ENCODE measurements at places on chromosomes 16 and 17. TPM values are rescaled to one million over a fixed set of nuclear protein-coding genes. Genes with fewer than 3 reads are reported as not detected.

DNA sequence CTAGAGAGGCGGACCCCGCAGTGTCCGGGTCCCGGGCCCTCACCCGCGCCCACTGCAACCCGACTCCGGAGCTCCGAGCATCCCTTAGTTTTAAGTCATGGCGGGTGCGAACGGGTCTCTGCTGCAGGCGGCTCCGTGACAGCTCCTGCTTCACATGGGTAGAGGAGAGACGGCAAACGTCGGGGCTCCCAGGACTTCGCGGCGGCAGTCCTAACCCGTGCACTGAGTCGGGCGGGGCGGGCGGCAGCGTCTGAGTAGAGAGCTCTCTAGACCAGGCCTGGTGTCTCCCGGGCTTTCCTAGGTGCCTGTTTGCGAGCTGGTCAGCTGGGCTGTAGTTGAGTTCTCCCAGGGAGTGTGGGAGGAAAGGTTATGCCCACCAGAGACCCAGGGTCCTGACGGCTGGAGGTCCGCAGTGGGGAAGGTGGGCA, 345 bp downstream of the TSC2 start:
- DNase-seq: no peak

DNA sequence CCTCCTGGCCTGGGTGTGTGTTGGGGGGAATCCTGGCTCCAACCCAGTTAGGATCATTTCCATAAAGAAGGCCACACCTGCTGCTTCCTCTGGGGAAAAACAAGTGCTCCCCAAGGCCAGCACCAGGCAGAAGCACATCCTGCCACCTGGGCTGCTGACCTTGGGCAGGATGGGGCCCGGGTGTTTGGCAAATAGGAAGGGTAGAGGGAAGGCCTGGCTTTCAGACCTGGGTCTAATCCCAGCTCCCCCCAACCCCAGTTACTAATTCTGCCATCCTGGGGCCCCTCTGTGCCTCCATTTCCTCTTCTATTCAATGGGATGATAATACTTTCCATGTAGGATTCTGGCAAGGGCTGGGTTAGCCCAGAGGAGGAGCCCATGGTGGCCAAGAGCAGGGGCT, 3.0 kb upstream of the NLRC5 start:
- DNase-seq: no peak

DNA sequence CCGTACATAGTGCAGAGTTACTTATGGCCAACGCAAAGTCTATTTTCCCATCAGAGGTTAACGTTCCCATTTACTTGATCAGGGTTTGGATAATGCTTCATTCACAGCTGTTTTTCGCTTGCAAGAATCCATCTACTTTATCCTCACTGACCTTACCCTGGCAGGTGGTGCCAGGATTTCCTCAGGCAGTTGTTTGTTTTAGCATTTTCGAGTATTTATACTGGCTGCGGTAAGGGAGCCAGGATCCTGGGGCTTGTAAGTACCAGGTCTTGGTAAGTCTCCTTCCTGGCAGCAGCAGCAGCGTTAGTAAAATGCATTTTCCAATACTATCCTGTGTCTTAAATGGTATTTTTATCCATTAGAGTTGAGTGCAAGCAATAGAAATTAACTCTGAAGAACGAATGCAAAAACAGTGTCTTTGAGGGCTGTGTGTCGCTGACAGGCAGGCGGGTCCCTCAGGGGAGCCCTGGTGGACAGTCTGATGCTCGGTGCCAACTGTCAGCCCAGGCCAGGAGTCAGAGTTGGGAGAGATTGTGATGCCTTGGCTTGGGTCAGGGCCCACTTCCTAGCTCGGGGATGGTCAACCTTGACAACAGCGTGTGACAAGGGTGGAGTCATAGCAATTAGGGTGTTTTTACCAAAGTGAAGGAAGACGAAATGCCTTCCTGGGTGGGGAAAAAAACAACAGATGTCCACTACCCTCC, 92.4 kb upstream of the HSBP1 start:
- DNase-seq: no peak

- no peak for DNase-seq
Observed at GRCh38 chr17:41718287-41718645, 6.1 kb downstream of the GAST start.

DNA sequence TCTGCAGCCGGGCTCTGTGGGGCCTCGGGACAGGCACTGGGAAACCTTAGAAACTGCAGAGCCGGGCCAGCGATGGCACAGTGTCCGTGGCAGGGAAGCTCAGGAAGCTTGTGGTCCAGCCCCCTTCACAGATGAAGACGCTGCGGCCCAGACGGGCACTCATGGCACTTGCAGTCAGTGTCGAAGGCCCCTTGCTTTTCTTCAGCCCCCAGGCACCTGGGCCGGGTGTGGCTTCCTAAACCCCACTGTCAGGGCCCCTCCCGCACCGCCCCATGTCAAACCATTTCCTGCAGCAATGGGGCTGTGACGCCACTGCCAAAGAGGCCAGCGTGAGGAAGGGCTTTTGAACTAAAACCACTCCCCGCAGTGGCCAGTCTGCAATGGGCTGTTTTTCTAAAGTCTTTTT, 164.0 kb downstream of the LAT start:
- no peak for DNase-seq

GRCh38 chr16:73306901-73307413, 259.0 kb upstream of the ZFHX3 start:
- no peak for DNase-seq

DNA sequence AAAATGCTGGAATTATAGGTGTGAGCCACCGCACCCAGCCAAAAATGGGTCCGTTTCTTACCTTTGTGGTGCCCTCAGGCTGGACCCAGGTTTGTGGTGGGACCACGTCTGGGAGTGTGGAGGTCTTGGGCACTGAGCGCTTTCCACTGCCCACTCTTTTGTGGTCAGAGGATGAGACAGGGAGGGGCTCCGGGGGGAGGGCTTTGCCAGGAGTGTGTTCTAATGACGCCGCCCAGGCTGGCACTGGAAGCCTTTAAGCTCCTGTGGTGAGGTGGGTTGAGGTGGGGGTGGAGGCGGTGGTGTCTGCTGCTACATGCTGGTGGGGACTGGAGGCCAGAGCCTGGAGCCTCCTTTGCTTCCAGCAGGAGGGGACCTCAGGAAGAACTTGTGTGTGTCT, 12.8 kb upstream of the ADCY7 start:
- DNase-seq: no peak

DNA sequence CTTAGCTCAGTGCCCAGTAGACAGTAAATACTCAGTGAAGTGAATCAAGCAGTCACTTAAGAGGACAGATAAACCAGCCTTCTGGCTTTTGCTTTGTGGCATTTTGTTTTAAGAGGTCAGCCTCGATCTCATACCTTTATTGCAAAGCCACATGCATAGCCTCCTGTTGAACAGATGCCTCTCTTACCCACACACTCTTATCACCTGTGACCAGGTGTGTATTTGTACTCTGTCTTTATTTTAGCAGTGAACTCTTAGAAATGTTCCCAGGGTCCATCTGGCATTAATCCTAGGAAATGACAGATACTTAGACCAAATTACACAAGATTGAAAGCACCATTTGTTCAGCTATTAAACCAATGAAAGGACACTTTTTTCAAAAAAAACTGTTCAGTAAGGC, 1426.5 kb downstream of the CDH11 start:
- no peak for DNase-seq

DNA sequence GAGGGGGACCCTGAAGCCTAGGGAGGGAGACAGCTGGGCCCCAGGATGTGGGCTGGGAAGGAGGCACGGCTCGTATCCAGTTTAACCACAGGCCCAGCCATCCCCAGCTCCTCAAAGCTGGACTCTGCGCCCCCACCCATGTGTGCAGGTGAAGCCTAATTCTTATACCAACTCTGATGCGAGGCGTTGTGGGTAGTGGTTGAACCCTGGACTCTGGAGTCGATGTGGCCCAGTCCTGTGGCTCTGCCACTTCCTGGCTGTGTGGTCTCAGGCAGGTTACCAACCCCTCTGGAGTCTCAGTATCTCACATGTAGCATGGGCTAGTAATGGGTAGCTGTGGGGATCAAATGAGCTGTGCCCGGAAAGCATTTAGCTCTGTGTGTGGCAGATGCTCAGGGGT, 60.4 kb upstream of the TOB1 start:
- no peak for DNase-seq

DNA sequence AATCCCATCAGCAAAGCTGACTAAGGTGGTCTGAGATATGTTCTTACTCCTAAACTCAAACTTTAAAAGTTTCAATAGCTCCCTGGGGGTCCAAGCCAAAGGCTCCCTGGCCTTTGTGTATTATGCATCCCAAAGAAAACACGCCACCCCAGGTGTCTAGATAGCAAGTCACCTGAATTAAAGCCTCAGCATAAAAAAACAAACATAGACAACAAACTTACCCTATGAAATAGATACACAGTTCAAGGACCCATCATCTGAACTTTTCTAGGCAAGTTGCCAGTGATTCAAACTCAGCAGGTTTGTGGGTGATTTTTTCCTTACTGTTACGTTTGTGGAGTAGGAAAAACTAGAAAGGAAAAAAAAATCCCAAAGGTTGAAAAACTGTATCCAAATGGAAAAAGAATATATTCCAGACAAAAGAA, 12.5 kb downstream of the CMTM3 start:
- DNase-seq: no peak

GRCh38 chr17:41772218-41772585, 14.3 kb downstream of the JUP start:
- DNase-seq: no peak

DNA sequence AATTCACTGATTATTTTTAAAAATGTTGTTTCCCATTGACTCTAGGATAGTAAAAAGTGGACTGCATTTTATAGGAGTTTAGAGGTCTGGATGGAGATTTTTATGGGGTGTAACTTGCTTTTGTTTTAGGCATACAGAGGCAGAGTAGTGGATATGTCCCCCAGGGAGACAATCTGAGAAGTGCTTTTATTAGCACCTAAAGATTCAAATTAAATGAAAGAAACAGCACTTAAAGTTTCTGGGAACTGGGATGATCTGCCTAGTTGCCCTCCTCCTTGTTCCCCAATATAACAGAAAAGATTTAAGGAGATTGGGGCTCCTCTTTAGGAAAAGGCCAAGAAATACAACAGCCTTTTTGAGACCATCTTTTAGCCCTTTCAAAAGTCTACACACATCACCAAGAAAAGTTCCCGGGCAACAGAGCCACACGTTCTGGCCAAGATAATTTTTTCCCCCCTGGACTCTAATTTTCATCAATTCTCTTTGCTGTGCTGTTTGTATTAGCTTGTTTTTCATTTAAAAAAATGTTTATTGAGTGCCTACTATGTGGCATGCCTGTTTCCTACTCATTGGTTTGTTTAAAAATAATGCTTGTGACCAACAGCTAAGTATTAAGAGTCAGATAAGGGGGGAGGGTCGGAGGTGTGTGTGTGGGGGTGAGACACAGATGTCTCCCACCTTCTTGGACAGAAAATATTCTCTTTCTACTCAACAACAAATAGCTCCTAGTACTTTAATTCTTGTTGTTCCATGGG, 2.5 kb upstream of the IGF2BP1 start:
- DNase-seq: no peak

DNA sequence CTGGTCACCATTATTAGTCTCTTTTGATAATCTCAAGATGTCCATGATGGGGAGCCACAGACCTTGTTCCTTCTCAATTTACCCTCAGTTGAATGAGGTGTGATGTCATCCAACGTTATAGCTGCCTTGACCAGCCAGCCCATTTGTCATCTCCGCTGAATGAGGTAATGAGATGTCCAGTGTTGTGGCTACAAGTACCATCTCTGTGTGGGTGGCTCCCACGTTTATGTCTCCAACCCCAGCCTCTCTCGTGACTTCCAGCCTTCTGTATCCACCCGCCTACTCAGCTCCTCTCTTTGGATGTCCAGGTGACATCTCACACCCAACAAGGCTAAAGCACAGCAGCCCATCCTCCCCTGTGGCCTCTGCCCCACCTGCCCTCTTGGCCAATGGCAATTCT, 18.2 kb downstream of the DNAH17 start:
- no peak for DNase-seq

- DNase-seq: no peak
Observed at GRCh38 chr17:1251866-1252608, 18.2 kb upstream of the BHLHA9 start.

GRCh38 chr17:13513039-13513405, 88.7 kb downstream of the HS3ST3A1 start:
- no peak for DNase-seq

DNA sequence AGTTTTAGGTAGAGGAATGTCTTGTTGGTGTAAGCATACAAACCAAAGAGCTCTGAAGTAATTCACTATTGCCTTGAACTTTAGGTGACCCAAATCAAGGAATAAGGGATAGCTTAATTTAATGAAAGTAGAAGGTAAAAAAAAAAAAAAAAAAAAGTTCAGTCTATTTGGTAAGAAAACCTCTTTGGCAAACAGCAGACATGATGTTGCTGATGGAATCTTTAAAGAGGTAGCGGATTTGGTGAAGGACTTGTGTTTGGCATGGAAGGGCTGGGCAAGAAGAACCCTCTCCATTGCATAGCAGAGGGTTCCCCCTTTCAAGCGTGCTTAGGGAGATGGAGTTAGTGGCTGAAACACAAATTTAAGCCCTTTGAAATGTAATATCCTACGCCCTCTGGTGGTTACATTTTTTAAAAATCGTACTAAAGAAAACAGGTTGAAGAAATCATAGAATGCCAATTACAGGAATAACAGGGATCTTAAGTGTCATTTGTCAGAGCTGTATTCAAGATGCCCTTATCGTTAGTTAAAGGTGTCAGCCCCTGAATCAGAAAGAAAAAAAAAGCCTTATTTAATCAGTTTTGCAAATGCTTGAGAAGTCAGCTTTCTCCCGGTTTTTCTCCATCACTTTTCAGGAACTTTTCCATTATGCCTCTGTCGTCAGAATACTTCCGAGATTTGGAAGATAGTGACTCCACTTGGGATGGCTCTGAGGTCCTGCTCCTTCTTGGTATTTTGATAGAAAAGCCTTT, 383.1 kb downstream of the KCNJ2 start:
- no peak for DNase-seq

DNA sequence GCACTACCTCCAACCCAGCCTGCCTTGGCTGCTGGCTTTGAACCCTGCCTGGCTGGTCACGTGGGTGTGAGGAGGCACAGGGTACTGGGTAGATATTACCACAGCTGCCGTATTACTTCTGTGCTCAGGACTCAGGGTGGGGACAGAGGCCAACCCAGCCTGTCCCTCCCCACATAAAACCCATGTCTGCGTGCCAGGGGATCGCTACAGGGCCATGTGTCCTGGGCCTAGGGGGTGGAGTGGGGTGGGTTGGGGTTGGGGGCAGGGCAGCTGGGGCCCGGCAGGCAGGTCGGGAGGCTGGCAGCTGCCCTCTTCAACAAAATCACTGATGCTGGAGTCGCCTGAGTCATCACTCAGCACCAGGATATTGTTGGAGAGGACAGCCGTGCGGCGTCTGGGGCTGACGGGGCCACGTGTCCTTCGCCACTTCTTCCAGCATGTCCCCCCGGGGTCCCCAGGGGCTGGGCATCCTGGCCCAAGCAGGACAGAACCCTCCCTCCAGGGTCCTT, 39.7 kb upstream of the PVALEF start:
- DNase-seq: no peak

GRCh38 chr16:89366561-89367537, 123.5 kb downstream of the ANKRD11 start:
- no peak for DNase-seq

The C16orf92 gene
- total RNA-seq: not detected

The POLR2C gene
- total RNA-seq: 61.7 TPM

The NSF gene
- total RNA-seq: 24.0 TPM

The ABCA9 gene
- 18.9 TPM for total RNA-seq

The ALOX15B gene
- total RNA-seq: 0.92 TPM

The KRT36 gene
- total RNA-seq: 0.05 TPM

The UMOD gene
- not detected for total RNA-seq

The KRTAP9-4 gene
- not detected for total RNA-seq

The KRTAP29-1 gene
- total RNA-seq: not detected

The LPCAT2 gene
- 4.1 TPM for total RNA-seq

The DNAAF8 gene
- total RNA-seq: 0.70 TPM

The SLC12A3 gene
- not detected for total RNA-seq

All from liver (tissue), 10 donors.